Stimulated activated CD8-positive, alpha-beta memory T cell treated with anti-CD3 and anti-CD28 coated beads, Interleukin-12 subunit alpha, Interleukin-12 subunit beta, amount 100 ng/mL, for 4 hours (primary cell): ENCODE measurements at places on chromosomes 4 and X.

GRCh38 chrX:112081781-112082652 is 559 bp downstream of the TRPC5 start:
- no peak for DNase-seq

DNA sequence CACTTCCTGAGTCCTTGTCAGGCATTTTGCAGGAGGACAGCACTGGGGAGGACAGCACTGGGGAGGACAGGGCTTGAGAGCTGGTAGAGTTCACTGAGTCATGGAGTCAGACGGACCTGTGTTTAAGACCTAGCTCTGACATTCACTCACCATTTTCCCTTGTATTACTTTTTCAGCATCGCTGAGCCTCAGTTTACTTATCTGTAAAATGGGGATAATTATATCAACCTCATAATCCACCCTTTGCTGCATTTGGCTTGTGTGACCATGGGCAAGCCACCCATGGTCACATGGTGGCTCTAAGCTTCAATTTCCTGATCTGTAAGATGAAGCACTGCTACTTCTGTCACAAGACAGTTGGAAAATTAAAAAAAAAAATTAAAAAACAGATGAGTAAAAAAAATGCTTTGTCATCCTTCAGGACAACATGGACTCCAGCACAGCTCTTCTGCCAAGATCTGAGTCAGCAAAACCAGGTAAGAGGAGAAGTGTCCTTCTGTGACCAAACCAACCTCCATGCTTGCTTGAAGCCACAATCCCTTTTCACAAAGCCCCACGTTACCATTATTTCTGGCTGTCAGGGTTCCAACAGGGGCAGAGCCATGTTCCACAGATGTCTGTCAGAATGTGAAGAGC is 275.5 kb downstream of the RAB28 start:
- DNase-seq: no peak

- DNase-seq: no peak
These were observed 217.0 kb upstream of the NDST3 start for GRCh38 chr4:117817301-117817700.

- no peak for DNase-seq
These were observed 11.7 kb upstream of the TMEM271 start for GRCh38 chr4:587671-588350.

GRCh38 chr4:143405075-143405730 is 68.5 kb downstream of the GAB1 start:
- no peak for DNase-seq

- DNase-seq: no peak
These were observed at the start of gene MAGEB6 for GRCh38 chrX:26192204-26192603. MAGEB6 (plus strand) TSS chrX:26192440; CDS start chrX:26193847, 1,407 bp downstream.

DNA sequence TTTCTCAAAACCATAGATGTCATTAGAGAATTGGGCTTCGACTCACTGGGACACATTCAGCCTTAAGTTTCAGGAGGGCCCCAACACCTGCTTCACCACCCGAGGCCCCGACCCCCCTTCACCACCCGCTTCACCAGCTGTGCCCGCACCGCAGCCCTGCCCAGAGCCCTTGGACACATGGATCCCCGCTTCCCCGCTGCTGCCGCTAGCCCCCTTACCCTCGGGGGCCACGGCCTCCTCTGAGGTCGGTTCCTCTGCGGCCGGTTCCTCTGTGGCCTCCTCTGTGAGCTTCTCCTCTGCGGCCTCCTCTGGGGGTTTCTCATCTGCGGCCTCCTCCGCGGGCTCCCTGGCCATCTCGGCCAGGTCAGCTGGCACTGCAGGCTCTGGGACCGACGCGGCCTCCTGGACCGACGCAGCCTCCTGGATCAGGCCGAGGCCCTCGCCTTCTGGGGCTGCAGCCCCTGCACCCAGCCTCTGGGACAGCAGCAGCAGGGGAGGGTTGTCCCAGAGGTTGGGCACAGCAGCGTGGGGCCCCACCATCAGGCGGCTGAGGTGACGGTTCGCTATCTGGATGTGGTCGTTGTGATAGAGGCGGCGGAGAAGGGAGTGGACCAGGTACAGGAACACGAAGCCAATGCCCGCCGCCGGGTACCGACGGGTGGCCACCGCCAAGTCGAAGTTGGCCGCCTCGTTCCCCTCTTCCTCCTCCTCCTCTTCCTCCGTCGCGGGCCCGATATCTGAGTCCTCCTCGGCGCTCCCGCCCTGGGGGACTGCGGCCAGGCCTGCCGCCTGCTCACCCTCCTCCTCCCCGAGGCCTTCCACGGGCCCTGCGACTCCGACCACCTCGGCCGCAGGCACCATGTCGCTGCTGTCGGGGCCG is 748 bp downstream of the CT47B1 start:
- no peak for DNase-seq

DNA sequence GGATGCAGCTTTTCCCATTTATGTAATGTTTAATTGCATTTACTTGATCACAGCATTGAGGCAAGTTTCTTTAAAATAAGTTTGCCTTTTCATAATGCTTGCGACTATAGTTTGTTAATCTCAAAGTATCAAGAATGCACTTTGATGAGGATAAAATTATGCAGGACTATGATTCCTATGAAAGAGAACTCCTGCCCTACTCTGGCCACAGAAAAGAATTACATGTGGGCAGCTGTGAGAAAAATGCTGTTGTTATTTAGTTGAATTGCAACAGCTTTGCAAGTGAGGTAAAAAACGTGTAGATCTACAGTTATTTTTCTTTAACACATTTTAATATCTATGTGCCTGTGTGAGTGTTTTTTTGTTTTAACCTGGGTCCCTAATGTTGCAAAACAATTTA is 12.5 kb upstream of the OSTC start:
- no peak for DNase-seq

GRCh38 chr4:108034565-108034964 is 44.9 kb downstream of the HADH start:
- no peak for DNase-seq
